ENCODE measurements at places on chromosomes 1 and 21.

DNA sequence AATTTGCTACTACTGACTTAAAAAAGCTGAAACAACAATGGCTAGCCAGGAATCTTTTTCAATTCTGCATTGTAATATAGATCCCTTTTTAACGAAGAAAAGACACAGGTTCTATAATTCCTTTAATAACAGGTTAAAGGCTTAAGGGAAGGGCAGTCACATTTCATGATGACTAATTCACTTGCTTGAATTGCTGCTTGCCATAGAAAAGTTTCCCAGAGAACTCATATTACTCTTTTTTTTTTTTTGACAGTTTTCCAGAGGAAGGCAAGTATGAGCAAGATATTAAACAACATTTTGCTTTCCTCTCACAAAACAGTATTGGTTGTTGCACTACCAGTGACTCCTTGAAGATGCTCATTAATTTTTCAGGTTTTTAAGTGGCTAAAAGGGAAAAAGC is 60.9 kb downstream of the IL23R start:
- DNase-seq, result no peak

DNA sequence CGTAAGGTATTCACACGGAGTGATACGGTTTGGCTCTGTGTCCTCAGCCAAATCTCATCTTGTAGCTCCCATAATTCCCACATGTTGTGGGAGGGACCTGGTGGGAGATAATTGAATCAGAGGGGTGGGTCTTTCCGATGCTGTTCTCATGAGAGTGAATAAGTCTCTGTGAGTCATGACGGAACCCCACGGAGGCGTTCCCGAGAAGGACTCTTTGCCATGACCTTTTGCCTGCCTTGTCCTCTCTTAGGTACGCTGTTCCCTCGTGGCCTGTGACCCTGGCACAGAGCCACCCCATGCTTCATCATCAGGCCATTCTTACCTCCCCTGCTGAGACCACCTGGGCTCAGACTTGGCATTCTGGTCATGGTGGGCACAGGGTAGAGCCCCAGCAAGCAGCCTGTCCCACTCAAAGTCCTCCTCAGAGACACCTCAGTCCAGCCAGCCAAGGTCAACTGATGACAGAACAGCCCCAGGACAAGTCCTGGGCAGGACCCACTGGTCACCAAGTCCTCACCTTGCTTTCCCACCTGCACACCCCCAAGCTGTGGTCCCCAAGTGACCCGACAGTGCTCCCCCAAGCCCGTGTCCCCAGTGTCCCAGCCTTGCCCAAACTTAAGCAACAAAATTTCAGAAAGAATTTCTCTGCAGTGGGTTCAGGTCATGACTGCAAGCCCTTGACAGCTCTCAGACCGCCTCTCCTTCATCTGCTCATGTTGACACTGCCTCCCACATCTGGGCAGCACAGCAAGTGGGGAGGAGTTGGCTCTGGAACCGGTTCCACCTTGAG is 158.4 kb downstream of the ACTL8 start:
- DNase-seq, result no peak

- no peak for DNase-seq
Measured at GRCh38 chr1:9294910-9295636, 2.4 kb downstream of the SPSB1 start.

GRCh38 chr1:210536254-210536961 is 207.7 kb downstream of the HHAT start:
- DNase-seq, result no peak

- DNase-seq, result no peak
Measured at GRCh38 chr1:29264773-29265389, 28.6 kb downstream of the PTPRU start.

GRCh38 chr21:16421965-16422364 is 692.2 kb downstream of the USP25 start:
- DNase-seq, result no peak

- no peak for DNase-seq
Measured at GRCh38 chr1:70915258-70916033, 132.2 kb downstream of the PTGER3 start.

GRCh38 chr21:33069994-33070743 is at the start of gene OLIG1:
Gene OLIG1 (plus strand): TSS chr21:33070141. CDS start chr21:33070247, 106 bp downstream.
- DNase-seq, result no peak

DNA sequence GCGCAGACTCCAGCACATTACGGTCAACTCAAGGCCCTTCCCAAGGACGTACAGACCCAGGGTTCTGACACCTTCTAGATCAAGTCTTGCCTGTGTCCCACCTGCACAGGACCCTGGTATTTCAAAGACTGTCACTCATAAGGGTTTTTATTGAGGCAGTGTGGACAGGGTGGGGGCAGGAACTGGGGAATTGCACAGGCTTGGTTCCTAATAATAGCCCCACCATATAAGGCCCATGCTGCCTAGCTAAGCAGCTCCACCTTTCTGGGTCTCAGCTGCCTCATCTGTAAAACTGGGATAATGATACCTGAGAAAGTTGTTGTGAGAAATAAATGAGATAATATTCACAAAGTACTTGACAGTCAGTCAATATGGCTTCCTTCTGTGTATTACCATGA is 55.3 kb upstream of the PUM1 start:
- no peak for DNase-seq

DNA sequence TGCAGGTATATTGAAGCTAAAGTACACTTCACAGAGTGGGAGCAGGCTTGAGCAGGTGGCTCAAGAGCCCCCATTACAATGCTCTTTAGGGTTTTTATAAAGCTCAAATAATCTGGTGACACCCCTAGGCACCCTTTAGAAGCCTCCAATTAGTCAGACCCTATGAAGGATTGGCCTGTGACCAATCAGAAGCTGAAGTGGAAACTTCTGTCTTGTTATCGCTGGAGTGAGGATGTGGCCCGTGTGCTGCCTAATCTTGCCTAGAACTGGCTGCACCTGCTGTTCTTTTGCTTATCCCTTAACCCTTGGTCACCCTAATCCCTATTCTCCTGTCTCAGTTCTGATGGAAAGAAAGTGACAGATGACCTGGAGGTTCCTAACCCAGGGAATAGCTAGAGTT is 70.8 kb upstream of the ABCG1 start:
- DNase-seq, result no peak

DNA sequence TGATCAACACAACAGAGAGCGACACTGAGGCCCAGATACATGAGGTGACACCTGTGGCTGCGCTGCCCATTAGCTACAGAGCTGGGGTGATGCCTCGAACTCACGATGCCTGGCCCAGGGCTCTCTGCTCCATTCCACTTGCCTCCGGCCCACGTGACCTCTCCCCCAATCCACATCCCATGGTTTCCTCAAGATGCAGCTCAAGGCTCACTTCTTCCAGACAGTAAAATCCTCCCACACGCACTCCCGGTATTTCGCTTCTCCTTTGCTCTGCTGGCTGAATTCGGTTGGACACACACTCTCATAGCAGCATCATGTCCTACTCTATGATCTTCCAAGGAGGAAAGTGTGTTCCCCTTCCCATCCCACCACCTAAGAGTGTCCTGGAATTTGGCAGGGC is 672.5 kb downstream of the KIF26B start:
- no peak for DNase-seq

DNA sequence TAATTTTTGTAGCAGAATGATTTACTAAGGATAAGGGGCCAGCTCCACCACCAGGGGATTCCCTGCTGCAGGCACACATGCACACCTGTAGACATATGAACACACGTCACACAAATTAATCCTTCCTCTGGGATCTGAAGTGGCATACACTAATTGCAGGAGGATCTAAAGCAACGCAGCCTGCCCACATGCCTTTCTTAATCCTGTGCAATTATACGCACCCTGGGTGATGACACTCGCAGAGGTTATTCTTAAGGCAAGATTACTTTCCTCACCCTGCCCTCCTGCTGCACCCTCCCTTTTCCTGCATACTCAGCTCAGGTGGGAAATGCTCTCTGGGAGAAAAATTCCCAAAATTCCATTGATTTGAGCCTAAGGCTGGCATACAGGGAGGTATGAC is 7.5 kb upstream of the LORICRIN start:
- DNase-seq, result no peak

Measured in stimulated activated CD8-positive, alpha-beta memory T cell treated with anti-CD3 and anti-CD28 coated beads, Interleukin-7, amount 100 ng/mL, for 1 hour (primary cell).